IMR-90 (cell line): ENCODE measurements at places on chromosomes 11 and 22. TPM values are rescaled to one million over a fixed set of nuclear protein-coding genes. Genes with fewer than 3 reads are reported as not detected.

- DNase-seq, result no peak
These were observed 48.6 kb upstream of the LMO2 start for GRCh38 chr11:33940538-33940815.

GRCh38 chr11:101686514-101686913 is 102.7 kb upstream of the TRPC6 start:
- DNase-seq, result peak; percentile 80

Gene LRRC74B
- total RNA-seq, result not detected in 2 replicates

DNA sequence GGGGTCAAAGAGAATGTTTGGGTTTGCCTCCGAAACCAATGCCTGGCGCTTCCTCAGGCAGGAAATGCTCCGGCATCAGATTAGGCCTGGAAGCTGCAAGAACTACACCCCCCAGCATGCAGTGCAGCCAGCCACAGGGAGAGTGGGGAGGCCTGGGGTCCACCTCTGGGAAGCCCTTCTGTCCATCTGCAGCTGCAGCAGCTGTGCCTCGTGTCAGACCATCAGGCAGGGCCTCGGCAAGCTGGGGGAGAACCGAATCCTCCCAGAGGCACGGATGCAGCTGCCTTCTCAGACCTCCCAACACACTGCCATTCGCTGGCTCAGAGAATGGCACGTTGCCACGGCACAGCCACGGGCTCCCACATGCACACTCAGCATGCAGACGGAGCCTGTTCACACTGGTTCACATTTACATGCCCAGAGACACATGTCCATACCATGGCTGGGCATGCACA is 57.4 kb downstream of the NECTIN1 start:
- DNase-seq, result peak; percentile 55

DNA sequence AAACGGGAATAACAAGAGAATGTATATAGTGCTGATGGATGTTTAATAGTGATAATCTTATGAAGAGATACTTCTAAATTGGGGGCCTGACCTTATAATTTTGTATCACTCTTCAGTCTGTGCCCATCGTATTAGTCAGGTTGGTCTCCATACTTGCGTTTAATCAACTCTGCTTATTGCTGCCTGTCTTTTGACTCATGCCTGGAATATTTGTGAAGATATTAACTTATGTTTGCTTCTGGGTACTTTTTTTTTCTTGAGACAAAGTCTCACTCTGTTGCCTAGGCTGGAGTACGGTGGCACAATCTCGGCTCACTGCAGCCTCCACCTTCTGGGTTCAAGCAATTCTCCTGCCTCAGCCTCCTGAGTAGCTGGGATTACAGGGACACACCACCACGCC is 24.0 kb downstream of the TMEM135 start:
- no peak for DNase-seq

Gene TREH
- total RNA-seq, result not detected in 2 replicates

Gene CARD18
- total RNA-seq, result not detected in 2 replicates

GRCh38 chr11:73652046-73652730 is 5.8 kb downstream of the PLEKHB1 start:
- no peak for DNase-seq

Gene PDE2A
- total RNA-seq, result not detected in 2 replicates
